ENCODE measurements at places on chromosomes 5 and 9.
A peak's percentile ranks its signal among the peaks of the same experiment; 100 is the strongest.

GRCh38 chr5:142671266-142671665, 14.6 kb downstream of the FGF1 start:
- DNase-seq = no peak

GRCh38 chr9:72039532-72039931, 20.9 kb downstream of the C9orf57 start:
- no peak for DNase-seq

- DNase-seq = peak; percentile 87
These were observed 156.3 kb upstream of the IER5L start for GRCh38 chr9:129334105-129334935.

GRCh38 chr9:78707080-78707479, 410.2 kb downstream of the PSAT1 start:
- no peak for DNase-seq

DNA sequence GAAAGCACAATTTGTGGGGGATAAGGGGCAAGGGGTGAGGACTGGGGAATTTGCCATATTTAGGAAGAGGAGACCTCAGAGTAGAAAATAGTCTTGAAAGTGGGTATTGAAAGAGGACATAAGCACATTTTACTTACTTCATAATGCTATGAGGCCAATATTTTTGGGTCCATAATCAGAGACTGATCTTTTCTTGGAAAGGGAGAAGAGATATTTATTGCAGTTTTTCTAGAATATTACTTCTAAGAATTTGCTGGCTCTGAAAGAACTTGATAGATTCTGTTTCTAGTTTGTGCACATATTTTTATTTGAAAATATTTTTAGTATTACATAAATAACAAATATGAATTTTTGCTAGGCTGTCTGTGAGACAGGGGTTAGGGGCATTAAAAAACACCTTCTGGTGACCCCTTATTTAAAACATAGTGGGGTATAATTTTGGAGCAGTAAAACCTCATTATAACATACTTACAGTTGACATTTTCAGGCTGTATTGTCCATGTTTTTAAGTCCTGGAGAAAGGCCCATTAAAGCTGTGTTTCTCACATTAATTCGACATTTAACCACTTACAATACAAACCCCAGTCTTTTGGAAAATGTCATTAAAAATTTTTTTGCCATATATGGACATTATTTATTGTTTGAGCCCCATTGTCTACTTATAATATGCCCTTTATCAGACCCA, 118.9 kb upstream of the NFIB start:
- DNase-seq = no peak

DNA sequence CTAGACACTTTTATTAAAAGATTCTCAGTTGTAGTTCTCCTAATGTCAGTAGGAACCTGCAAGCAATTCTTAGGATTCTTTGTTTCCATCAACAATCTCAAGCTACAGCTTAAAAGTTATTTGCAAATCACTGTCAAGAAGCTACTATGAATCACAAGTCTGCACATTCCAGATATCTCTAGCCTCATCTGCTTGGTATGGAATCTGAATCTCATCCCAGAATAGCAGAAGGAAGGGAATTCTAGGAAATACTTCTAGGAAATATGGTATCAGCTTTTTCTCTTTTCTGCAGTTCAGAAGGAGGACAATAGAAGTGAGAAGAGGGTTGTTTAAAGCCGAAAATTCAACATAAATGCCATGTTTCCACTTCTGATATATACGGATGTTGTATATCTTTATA, 792.2 kb upstream of the CDH9 start:
- DNase-seq = no peak

Measured in AG04450 (cell line).